ENCODE measurements at places on chromosomes 3 and 15. TPM values are rescaled to one million over a fixed set of nuclear protein-coding genes. Genes with fewer than 3 reads are reported as not detected.

The TOPBP1 gene
- total RNA-seq, result 19.3 TPM

The ZNF860 gene
- total RNA-seq, result 0.59 TPM

The C3orf52 gene
- 10.7 TPM for total RNA-seq

The CPN2 gene
- not detected for total RNA-seq

The MEX3B gene
- 10.5 TPM for total RNA-seq

Data from smooth muscle cell of the umbilical artery (primary cell).